ENCODE measurements at places on chromosomes 13 and 19.
A peak's percentile ranks its signal among the peaks of the same experiment; 100 is the strongest.

DNA sequence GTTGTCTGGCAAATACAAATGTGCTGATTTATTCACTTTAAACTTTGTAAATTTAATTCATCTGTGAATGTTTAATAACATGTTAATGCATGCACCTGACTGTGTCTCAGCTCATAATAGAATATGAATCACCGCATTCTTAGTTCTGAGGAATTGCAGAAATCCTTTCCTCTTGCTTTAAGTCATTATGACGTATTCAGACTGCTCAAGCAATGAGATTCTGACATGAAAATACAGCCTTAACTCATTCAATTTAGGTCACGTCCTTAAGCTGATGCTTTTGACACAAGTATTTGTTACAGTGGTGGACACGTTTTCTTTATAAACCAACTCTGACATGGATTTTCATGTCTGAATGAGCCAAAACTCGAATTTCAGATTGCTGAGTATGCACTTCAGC, 541.0 kb upstream of the KLF12 start:
- no peak for DNase-seq

GRCh38 chr13:112477070-112477619, 101.0 kb downstream of the SPACA7 start:
- DNase-seq = no peak

DNA sequence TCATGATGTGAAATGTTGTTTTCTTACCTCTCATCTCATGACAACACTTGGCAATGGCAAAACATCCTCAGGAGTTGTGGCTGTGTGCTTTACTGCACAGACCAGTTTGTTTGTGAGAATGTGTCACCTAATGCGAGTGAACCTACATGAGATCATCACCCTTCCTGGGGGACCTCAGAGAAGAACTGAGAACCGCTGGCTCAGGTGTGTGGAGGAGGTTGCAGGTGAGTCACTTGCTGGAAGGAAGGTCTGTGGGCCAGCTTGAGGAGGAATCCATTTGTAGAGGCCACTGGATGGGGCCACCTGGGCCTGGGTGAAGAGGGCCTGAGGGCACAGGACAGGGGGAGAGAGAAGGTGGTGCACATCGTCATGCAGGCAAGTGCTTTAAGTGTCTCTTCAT, 3.0 kb upstream of the CEACAM1 start:
- DNase-seq = no peak

DNA sequence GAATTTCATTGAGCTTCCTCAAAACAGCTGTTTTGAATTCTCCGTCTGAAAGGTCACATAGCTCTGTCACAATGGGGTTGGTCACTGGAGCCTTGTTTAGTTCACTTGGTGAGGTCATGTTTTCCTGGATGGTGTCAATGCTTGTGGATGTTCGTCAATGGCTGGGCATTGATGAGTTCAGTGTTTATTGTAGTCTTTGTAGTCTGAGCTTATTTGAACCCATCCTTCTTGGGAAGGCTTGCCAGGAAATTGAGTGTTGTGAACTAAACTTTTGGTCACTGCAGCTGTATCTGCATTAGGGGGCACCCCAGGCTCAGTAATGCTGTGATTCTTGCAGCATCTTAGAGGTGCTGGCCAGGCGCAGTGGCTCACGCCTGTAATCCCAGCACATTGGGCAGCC, 22.0 kb downstream of the BLOC1S3 start:
- no peak for DNase-seq

DNA sequence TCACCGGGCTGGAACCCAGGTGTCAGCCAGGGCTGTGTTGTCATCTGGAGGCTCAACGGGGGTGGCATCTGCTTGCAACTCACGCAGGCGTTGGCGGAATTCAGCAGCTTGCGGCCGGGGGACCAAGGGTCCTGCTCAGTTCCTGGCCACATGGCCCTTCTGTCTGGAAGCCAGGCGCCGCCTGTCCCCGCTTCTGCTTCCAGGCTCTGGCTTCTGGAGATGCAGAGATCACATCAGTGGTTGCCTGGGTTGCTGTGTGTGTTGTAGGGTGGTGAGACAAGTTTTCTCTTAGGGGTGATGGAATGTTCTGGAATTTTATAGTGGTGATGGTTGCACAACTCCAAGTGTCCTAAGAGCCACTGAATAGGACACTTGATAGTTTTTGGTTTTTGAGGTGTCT, 5.0 kb downstream of the ADAT3 start:
- DNase-seq = peak; percentile 85

GRCh38 chr19:17511724-17512573, 500 bp downstream of the PGLS start:
- peak; percentile 93 for DNase-seq

DNA sequence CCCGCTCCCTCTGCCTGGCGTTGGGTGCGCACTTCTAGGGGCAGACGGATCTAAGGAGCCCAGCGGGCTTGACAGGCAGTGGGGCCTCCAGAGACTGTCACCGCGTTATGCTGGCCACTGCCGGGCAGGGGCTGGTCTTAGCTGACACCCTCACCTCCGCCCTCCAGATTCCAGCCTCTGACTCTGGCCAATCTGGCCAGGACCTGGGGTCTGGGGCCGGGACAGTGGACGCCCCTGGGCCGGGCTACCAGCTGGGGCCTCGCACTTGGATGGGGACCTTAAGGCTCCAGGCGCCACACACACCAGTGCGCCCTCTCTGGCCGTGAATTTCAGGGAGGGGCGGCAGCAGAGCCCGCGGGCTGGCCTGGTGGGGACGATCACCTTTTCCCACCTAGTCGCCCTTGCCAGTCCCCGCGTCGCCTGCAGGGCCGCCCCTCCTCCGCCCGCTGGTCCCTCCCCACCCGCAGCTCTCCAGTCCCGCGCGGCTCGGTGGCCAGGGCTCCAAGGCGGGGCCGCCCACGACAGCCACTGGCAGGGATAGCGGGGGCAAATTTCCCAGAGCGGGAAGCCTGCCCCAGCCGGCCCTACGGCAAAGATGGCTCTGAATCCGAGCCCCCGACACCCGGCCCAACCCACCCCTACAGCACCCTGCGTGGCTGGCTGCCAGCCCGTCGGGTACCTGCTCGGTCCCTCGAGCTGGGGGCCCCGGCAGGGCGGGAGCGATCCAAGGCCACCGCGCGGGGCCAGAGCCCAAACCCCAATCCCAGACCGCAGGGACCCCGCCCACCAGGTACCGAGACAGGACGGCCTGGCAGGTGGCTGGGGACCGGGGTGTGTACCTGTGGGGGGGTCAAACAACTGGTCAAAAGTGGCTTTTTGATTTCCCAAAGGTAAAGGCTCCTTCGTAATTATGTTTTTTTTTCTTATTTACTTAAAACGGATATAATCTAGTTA, 6.1 kb upstream of the ZNF98 start:
- no peak for DNase-seq

- no peak for DNase-seq
Observed at GRCh38 chr19:39413272-39413910, 922 bp downstream of the PLEKHG2 start.

- DNase-seq = no peak
Observed at GRCh38 chr19:38665219-38665931, 17.9 kb downstream of the ACTN4 start.

- no peak for DNase-seq
Observed at GRCh38 chr13:85666356-85666755, 132.9 kb downstream of the SLITRK6 start.

DNA sequence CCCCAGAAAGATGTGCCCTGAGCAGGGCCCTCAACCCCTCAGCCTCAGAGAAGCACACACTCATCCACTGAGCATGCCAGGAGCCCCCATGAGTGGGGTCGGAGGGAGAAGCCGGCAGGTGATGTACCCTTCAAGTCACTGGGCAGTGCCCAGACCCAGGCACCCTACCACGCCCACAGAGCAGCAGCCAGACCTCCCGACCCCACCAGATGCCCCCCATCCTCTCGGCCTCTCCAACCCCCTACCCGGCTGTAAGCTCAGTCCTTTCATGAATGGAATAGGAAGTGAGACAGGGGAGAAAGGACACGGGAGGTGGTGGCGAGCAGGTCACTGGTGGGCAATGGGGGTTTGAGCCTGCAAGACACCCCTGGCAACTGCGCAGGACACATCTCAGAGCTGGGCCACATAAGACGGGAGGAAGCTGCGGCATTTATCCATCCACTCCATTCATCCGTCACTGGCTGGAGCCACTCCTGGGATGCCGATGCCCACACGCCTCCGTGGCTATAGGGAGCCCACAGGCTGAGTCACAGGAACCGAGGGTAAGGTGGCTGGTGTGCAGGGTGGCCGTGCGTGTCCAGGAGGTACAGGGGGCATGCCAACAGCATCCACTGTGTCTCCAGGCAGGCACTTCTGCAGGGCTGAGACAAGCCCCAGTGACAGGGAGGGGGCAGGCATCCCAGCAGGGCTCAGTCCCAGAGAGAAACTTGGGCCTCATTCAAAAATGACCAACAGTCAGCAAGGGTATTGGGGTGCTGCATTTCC, 23.8 kb upstream of the VSTM2B start:
- no peak for DNase-seq

DNA sequence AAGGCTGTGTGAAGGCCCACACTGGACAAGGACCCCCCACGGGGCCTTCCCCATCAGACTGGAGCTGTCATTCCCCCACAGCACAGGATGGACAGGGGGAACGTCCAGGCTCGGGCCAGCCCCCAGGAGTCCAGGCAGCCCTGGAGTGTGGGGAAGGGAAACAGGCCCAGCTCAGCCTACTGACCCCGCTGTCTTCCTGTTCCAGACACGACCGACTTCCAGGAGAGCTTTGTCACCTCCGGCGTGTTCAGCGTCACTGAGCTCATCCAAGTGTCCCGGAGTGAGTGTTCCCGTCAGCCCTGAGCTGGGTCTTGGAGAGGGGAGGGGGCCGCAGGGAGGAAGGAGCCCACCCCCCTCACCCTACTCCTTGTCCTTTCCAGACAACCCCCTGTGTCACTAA, 47.0 kb downstream of the SMIM24 start:
- no peak for DNase-seq

DNA sequence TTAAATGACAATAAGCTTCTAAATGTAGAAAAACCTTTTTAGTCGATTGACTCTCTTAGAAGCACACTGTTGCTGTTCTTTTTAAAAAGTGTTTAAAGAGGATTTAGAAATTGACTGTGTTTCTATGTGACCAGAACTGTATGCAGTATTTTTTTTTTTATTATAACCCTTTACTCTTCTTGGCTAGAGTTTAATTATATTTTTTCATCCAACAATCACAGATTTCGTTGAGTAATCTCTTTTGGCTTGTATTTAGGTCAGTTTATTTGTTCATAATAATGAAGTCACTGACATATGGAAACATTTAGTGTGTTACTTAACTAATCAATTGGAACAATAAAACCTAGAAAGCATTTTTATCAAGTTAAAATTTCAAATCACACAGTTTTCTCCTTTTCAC, 19.9 kb downstream of the CSNK1A1L start:
- no peak for DNase-seq

DNA sequence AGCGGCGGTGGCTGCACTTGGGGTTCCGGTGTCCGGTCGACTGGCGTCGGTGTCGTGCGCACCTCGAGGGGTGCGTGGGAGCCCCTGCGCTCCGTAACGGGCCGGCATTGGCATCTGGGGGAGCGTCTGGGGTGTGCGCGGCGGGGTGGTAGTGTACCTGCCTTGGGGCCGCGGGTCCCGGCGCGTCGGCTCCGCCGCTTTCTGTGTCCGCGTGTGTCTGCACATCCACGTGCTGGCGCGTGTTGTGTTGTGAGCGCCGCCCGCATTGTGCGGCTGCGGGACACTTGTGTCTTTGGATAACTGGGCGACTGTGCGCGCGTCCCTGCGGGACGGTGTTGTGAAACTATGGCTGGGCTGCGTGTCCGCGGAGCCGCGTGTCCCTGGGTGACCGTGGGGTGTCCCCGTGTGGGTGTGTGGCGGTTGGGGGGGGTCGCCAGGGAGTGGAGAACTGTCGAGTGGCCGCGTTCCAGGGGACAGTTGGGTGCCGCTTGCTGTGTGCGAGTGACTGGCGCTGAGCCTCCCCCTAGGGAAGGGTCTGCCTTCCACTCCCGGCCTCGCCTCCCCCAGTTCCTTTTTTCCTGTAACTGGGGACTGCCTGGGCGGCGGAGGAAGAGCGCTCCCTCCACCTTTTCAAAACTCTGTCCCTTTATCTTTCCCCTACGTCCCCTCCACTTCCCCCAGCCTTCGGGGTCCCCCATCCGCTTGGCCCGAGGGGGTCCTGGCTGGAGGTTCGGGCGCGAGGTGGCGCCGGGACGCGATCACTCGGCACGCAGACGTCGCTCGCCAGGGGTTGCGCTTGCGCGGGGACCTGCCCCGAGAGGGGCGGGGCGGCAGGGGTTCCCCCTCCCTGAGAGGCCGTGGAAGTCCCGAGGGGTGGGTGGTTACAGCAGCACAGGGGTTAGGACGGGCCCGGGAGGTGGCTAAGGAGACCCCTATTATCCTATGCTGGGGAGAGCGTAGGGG, 5.7 kb upstream of the NFIC start:
- no peak for DNase-seq

GRCh38 chr13:27976362-27977091, 7.4 kb upstream of the CDX2 start:
- DNase-seq = no peak

DNA sequence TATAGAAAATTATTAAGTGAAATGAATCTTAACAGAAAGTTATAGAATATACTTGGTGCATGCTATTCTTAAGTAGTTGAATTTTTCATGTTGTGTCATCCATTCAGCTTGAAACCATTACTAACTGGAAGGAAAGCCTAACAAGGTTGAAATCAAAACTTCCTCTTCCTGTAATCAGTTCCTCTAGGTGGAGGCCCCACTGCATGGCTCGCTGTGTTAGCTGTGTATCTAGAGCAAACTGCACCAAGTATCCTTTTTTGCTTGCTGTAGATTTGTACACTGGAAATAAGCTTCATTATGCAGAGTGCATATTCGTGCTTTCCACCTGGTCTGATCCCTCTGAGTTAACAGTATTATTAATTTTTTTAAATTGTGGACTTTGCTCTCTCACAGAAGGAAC, 1146.1 kb downstream of the EFNB2 start:
- no peak for DNase-seq

DNA sequence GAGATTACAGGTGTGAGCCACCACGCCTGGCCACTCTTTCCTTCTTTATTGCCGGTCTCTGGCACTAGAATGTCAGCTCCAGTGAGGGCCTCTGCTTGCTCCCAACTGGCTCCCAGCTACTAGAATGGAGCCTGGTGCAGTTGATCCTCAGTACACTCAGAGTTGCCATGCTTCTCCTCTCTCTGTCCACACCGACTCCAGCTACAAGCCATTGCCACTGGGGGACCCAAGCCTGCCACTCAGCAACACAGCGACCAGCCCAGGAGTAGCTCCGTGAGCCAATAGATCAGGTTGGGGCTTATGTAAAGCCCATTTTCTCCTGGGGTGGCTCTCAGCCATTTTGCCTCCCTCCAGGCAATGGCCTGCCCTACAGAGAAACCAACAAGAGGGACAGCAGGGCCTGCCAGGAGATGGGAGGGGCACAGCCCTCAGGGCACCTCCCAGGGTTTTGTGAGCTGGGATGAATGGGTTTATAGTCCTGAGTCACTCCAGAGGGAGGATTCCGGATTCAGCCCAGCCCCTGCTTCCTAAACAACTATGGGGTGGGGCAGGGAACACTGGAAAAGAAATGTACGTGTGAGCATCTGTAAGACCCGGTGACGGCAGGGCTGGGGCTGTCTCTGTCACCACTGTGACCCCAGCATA, 36.5 kb downstream of the OPA3 start:
- DNase-seq = no peak

GRCh38 chr13:30191491-30192100, 115.8 kb downstream of the KATNAL1 start:
- no peak for DNase-seq
